Osteocyte (in vitro differentiated cells): ENCODE measurements at places on chromosomes 12 and 14. TPM values are rescaled to one million over a fixed set of nuclear protein-coding genes. Genes with fewer than 3 reads are reported as not detected.

DNA sequence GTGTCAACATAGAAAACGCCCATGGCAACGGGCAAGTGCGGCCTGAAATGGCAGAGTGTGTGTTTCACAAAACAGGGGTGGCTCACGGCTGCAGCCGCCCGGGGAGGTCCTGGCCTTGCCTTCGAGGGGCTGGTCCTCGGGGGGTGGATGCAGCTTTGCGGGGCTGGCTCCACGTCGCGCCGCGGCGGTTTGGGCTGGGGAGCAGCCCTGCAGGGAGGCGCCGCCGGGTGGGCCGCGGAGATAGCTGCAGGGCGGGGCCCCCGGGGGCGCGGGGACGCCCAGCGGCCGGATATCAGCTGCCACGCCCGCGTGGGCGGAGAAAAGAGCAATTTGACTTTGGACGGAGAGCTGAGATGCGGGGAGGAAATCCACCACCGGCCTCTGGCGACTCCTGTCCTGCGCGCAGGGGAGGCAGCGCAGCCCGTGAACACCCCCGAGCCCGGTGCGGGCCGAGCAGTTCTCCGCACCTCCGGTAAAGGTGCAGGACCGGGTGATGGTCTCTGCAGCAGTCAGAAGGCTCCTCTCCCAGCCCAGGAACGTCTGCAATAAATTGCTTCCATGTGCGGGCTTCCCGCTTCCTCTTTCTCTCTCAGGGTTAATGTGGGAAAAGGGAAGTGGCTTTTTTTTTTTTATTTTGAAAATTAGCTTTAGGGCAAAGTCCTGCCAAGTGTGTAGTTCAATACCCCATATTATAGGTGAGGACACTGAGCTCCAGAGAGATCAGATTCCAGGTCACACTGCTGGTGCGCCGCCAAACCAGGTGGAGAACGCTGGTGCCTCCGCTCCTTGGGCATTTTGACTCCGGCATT is 110.5 kb downstream of the ARF6 start:
- DNase-seq = peak; percentile 85
- H3K36me3 ChIP-seq = no peaks in the 10 kb centered on the region
- H3K27ac ChIP-seq = peak overlapping the region; percentile 88
- H3K4me1 ChIP-seq = peaks cover 49% of the 10 kb centered on the region
- H3K4me3 ChIP-seq = peak overlapping the region; percentile 70
- H3K27me3 ChIP-seq = no peaks in the 10 kb centered on the region

DNA sequence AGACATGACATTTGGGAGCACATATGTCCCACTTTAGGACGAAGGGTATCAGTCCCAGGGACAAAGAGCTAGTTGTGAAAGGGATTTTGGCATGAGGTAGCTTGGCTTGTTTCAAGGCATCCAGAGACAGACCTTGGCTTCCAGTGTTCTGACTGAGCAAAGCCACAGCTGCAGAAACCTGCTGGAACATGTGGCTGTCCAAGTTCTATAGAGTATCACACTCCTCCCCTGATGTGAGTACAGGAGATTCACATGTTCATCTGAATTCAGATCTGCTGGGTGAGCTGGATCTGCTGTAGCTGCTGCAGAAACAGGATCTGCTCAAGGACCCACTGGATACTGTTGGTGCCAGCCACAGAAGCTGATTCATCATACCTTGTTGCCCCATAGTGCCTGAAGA is 10.1 kb upstream of the C14orf39 start:
- no peaks in the 10 kb centered on the region for H3K4me1 ChIP-seq
- no peak overlapping the region for H3K27ac ChIP-seq
- no peak for DNase-seq
- H3K36me3 ChIP-seq = no peaks in the 10 kb centered on the region
- H3K4me3 ChIP-seq = no peak overlapping the region

DNA sequence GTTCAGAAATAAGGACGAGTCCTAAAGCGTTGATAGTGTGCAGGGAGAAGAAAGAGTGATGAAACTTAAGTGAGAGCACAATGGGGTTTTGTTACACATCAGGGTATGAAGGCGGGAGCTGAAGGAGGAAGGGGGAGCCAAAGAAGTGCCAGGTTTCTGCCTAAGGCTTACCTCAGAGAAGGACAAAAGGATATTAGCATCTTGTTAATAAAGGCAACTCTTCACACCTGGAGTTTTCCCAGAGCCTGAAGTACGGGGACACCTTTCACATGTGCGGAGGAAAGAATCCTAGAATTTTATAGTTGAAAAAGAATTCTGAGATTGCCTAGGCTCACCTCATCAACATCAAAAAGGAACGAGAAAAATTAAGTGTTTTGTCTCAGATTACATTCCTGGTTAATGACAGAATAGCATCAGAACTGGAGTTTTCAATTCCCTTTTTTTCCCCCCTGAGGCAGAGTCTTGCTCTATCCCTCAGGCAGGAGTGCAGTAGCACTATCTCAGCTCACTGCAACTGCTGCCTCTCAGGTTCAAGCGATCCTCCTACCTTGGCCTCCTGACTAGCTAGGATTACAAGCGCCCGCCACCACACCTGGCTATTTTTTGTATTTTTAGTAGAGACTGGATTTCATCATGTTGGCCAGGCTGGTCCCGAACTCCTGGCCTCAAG is 2.2 kb upstream of the SAV1 start:
- no peak overlapping the region for H3K27ac ChIP-seq
- peaks cover 18% of the 10 kb centered on the region for H3K4me1 ChIP-seq
- no peaks in the 10 kb centered on the region for H3K27me3 ChIP-seq
- H3K4me3 ChIP-seq = no peak overlapping the region

DNA sequence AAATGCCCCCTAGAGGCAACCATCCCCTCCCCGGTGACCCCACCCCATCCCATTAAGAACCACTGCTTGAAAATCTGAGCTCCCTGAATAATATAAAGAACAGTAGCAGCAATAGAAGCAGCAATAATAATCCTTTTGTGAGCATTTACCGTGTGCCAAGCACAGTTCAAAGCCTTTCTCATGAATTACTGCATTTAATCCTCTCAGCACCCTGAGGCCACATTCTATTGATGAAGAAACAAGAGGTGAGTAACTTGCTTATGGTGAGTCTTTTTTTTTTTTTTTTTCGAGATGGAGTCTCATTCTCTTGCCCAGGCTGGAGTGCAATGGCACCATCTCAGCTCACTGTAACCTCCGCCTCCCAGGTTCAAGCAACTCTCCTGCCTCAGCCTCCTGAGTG is 65.0 kb downstream of the KCNK10 start:
- no peaks in the 10 kb centered on the region for H3K4me1 ChIP-seq
- no peaks in the 10 kb centered on the region for H3K27me3 ChIP-seq

DNA sequence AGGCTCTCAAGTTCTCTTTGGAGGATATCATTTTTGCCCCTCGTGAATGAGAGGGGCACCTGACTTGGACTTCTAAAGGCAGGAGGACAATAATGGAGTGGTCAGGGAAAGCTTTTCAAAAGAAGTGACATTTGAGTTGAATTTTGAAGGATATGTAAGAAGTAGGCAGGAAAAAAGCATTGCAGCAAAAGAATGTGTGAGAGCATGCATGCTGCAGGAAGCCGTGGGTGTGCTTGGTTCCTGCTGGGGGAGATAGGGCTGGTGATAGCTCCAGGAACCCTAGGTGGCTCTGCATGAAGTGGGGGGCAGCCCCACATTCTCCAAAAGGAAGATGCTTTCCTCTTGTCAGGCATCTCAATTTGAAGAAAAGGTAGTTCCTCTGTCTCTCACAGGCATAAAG is 23.1 kb downstream of the ACVR1B start:
- H3K4me1 ChIP-seq = peaks cover 48% of the 10 kb centered on the region
- DNase-seq = no peak
- H3K27me3 ChIP-seq = no peaks in the 10 kb centered on the region
- H3K27ac ChIP-seq = no peak overlapping the region

DNA sequence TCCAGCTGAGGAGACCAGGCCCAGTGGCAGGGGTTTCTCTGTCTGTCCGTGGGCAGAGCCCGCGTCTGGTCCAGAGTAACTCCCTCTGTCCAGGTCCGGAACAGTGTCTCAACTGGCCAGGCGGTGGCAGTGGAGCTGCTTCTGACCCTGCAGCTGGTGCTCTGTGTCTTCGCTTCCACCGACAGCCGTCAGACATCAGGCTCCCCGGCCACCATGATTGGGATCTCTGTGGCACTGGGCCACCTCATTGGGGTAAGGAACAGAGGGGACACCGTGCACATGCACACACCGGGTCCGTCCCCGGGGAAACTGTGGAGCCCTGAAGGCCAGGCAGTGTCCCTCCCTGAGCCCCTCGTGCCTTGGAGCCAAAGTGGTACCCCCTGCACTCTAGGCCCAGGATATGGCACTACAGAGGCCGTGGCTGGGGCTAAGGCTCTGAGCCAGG is 1.5 kb downstream of the AQP6 start:
- no peak overlapping the region for H3K4me3 ChIP-seq
- H3K27ac ChIP-seq = no peak overlapping the region
- H3K36me3 ChIP-seq = peaks cover 2% of the 10 kb centered on the region
- DNase-seq = no peak

DNA sequence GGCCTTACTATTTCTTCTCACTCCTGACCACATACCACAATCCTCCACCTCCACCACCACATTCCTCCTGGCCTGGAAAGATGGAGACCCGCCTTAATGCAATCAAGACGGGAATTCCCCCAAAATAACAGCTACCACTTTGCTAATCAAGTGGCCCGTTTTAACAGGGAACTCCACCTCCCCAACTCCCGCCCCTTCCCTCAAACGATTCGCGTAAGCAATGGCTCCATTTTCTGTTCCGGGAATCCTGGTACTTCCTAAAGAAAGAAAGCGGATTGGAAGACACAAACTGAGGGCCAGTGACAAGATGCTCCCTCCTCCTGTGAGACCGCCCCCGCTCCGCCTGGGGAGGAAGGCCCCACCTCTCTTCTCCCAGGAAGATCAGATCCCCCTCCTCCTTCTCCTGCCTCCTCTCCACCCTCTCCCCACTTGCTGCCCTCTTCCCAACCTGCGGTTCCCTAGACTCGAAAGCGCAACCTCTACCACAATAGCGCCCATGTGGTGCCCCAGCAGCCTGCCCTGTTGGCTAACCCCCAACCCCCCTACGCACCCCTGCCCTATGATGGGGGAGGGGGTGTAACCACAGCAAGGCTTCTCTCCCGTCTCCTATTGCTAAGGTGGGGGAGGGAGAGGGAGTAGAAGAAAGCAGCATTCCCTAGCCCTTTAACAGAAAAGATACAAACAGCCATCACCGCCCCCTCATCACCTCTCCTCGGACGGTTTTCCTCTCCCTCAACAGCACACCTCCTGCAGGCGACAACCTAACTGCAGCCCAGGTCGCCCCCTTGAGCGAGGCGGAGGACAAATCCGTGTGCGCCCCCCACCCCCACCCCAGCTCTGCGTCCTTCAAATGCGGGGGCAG is 777 bp downstream of the ARF3 start:
- peak overlapping the region; percentile 97 for H3K27ac ChIP-seq
- H3K36me3 ChIP-seq = peaks cover 2% of the 10 kb centered on the region
- H3K27me3 ChIP-seq = peaks cover 11% of the 10 kb centered on the region
- H3K4me1 ChIP-seq = peaks cover 23% of the 10 kb centered on the region
- DNase-seq = peak; percentile 95

GRCh38 chr12:132460571-132460970 is 29.4 kb upstream of the FBRSL1 start:
- H3K36me3 ChIP-seq = no peaks in the 10 kb centered on the region
- H3K27ac ChIP-seq = no peak overlapping the region
- no peaks in the 10 kb centered on the region for H3K4me1 ChIP-seq
- no peak for DNase-seq

- DNase-seq = peak; percentile 48
- H3K4me3 ChIP-seq = no peak overlapping the region
- no peaks in the 10 kb centered on the region for H3K4me1 ChIP-seq
- H3K27ac ChIP-seq = no peak overlapping the region
- H3K27me3 ChIP-seq = no peaks in the 10 kb centered on the region
Observed at GRCh38 chr12:112153893-112154219, 28.5 kb downstream of the TRAFD1 start.

- no peak overlapping the region for H3K27ac ChIP-seq
- no peaks in the 10 kb centered on the region for H3K36me3 ChIP-seq
- H3K4me3 ChIP-seq = no peak overlapping the region
- H3K27me3 ChIP-seq = no peaks in the 10 kb centered on the region
Observed at GRCh38 chr14:78310272-78310671, 140.1 kb downstream of the NRXN3 start.

DNA sequence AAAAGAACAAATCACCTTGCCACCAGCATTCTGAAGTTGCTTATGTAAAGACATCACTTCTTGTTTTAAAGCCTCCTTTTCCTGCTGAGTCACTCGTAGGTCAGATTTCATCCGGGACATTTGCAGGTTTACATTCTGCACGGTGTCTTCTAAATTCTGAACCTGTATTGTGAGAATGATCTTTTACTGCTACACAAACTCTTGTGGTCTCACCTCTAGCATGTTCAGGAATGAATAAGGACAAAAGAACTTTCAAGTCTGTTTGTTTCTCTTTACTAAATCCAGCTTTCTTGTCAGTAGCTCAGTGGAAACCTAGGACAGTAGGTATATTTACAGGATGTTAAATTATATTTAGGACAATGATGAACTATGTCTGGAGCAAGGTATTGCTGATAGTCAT is 73.5 kb upstream of the SAV1 start:
- H3K4me3 ChIP-seq = no peak overlapping the region
- peaks cover 24% of the 10 kb centered on the region for H3K36me3 ChIP-seq
- no peak for DNase-seq
- H3K4me1 ChIP-seq = peaks cover 34% of the 10 kb centered on the region
- peak overlapping the region; percentile 93 for H3K27ac ChIP-seq

DNA sequence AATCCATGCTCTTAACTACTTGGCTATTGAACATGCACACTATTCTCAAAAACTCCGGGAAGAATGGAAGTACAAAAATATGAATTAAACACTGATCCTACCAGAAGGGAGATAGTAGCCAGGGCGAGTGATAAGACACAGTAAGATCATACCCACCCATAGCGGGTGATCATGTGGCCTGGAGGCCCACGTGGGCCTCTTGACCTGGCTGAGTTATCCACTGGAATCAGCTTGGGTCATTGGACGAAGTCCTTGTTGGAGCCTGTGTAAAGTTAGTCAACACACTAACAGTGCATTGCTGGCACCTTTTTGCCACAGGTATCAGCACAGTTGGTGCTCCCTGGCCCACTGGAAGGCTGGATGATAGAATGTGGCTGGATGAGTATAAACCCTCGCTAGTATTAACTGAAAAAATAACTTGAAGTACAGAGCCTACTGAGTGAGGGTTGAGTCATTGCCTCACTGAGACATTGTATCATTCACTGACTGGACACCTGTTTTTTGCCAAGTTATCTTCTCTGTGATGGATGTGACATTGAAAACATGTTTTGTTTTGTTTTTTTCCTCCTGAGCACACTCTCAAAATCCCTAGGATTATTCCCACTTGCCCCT is 149.2 kb upstream of the FUT8 start:
- no peak overlapping the region for H3K4me3 ChIP-seq
- peaks cover 19% of the 10 kb centered on the region for H3K4me1 ChIP-seq
- H3K27me3 ChIP-seq = no peaks in the 10 kb centered on the region
- DNase-seq = no peak
- H3K27ac ChIP-seq = no peak overlapping the region

GRCh38 chr14:22841769-22842168 is 5.4 kb downstream of the MMP14 start:
- no peak overlapping the region for H3K27ac ChIP-seq
- H3K27me3 ChIP-seq = no peaks in the 10 kb centered on the region
- H3K4me1 ChIP-seq = peaks cover 50% of the 10 kb centered on the region
- H3K36me3 ChIP-seq = peaks cover 54% of the 10 kb centered on the region
- H3K4me3 ChIP-seq = no peak overlapping the region

ARPC3 gene
- 194 and 221 TPM in 2 replicates for total RNA-seq

MAP3K9 gene
- 1.3 and 1.4 TPM in 2 replicates for total RNA-seq

ZFHX2 gene
- total RNA-seq = 3.8 and 5.7 TPM in 2 replicates

RHOJ gene
- 63.6 and 69.7 TPM in 2 replicates for total RNA-seq

LHX5 gene
- total RNA-seq = not detected in 2 replicates

SERPINA3 gene
- 1.2 and 1.6 TPM in 2 replicates for total RNA-seq
